Fibroblast of lung (primary cell): ENCODE measurements at places on chromosomes 6 and 20. TPM values are rescaled to one million over a fixed set of nuclear protein-coding genes. Genes with fewer than 3 reads are reported as not detected.

PERP gene
- 12.8 and 39.3 TPM in 2 replicates for total RNA-seq

NNAT gene
- 0.26 and 0.83 TPM in 2 replicates for total RNA-seq

WFDC12 gene
- not detected in 2 replicates for total RNA-seq

ID4 gene
- 0.83 and 3.1 TPM in 2 replicates for total RNA-seq

IMPG1 gene
- not detected in 2 replicates for total RNA-seq

NKAIN4 gene
- total RNA-seq: not detected in 2 replicates

SPEF1 gene
- under 0.01 and 0.17 TPM in 2 replicates for total RNA-seq

MAS1 gene
- not detected in 2 replicates for total RNA-seq

SMOC2 gene
- under 0.01 TPM in 1 of 2 replicates, not detected in the other for total RNA-seq

RBM38 gene
- total RNA-seq: 7.9 and 8.5 TPM in 2 replicates

TMEM244 gene
- not detected in 2 replicates for total RNA-seq

ATRN gene
- 24.1 and 30.6 TPM in 2 replicates for total RNA-seq

HLA-DPA1 gene
- 1.0 and 1.5 TPM in 2 replicates for total RNA-seq

AIF1 gene
- total RNA-seq: not detected in 2 replicates

CST2 gene
- total RNA-seq: not detected in 2 replicates

EEF1A2 gene
- total RNA-seq: 1.7 and 2.6 TPM in 2 replicates

PRDM13 gene
- total RNA-seq: not detected in 2 replicates

GTSF1L gene
- total RNA-seq: not detected in 2 replicates

IL17A gene
- not detected in 2 replicates for total RNA-seq

FAM83D gene
- total RNA-seq: 15.2 and 21.3 TPM in 2 replicates

KCNK5 gene
- under 0.01 and 0.26 TPM in 2 replicates for total RNA-seq

PTCHD4 gene
- total RNA-seq: 4.4 and 5.8 TPM in 2 replicates

PKIB gene
- total RNA-seq: 0.51 and 1.3 TPM in 2 replicates

TCP11 gene
- 0.17 and 0.51 TPM in 2 replicates for total RNA-seq

ERVFRD-1 gene
- not detected in 2 replicates for total RNA-seq

HUS1B gene
- 0.77 and 1.2 TPM in 2 replicates for total RNA-seq

TAGAP gene
- under 0.01 TPM in 1 of 2 replicates, not detected in the other for total RNA-seq

LY6G6D gene
- total RNA-seq: not detected in 2 replicates

PRR18 gene
- not detected in 2 replicates for total RNA-seq

ELOVL2 gene
- under 0.01 and 1.0 TPM in 2 replicates for total RNA-seq

OR2H1 gene
- total RNA-seq: not detected in 2 replicates

UBE2J1 gene
- 22.6 and 27.6 TPM in 2 replicates for total RNA-seq

GJA10 gene
- total RNA-seq: not detected in 2 replicates

MUCL3 gene
- not detected in 2 replicates for total RNA-seq

MTFR2 gene
- 0.26 and 0.83 TPM in 2 replicates for total RNA-seq

HSD17B8 gene
- 11.0 and 11.4 TPM in 2 replicates for total RNA-seq

NOX3 gene
- total RNA-seq: not detected in 2 replicates

EYA2 gene
- 1.3 and 1.7 TPM in 2 replicates for total RNA-seq

GPX6 gene
- total RNA-seq: not detected in 2 replicates

SLCO4A1 gene
- total RNA-seq: 0.26 and 0.50 TPM in 2 replicates

KIAA1586 gene
- 17.3 and 18.2 TPM in 2 replicates for total RNA-seq

PI16 gene
- 0.26 TPM in 1 of 2 replicates, not detected in the other for total RNA-seq

GSTA3 gene
- total RNA-seq: not detected in 2 replicates

XKR7 gene
- not detected in 2 replicates for total RNA-seq

BLTP3A gene
- total RNA-seq: 5.4 and 7.1 TPM in 2 replicates

SMLR1 gene
- total RNA-seq: not detected in 2 replicates

BEND6 gene
- 10.8 and 12.6 TPM in 2 replicates for total RNA-seq

FERMT1 gene
- total RNA-seq: 3.3 and 6.8 TPM in 2 replicates

NMBR gene
- under 0.01 TPM in 1 of 2 replicates, not detected in the other for total RNA-seq

RIMS4 gene
- total RNA-seq: under 0.01 TPM in 2 replicates

MEI4 gene
- total RNA-seq: not detected in 2 replicates

HEY2 gene
- total RNA-seq: not detected in 2 replicates

DLGAP4 gene
- 12.1 and 25.9 TPM in 2 replicates for total RNA-seq

DLL1 gene
- 5.6 and 12.4 TPM in 2 replicates for total RNA-seq

SLC4A11 gene
- total RNA-seq: 0.51 and 1.7 TPM in 2 replicates

TPBG gene
- total RNA-seq: 24.9 and 31.0 TPM in 2 replicates

CNKSR3 gene
- 3.9 and 14.0 TPM in 2 replicates for total RNA-seq
